ENCODE measurements at places on chromosomes 4 and X.
A peak's percentile ranks its signal among the peaks of the same experiment; 100 is the strongest.

DNA sequence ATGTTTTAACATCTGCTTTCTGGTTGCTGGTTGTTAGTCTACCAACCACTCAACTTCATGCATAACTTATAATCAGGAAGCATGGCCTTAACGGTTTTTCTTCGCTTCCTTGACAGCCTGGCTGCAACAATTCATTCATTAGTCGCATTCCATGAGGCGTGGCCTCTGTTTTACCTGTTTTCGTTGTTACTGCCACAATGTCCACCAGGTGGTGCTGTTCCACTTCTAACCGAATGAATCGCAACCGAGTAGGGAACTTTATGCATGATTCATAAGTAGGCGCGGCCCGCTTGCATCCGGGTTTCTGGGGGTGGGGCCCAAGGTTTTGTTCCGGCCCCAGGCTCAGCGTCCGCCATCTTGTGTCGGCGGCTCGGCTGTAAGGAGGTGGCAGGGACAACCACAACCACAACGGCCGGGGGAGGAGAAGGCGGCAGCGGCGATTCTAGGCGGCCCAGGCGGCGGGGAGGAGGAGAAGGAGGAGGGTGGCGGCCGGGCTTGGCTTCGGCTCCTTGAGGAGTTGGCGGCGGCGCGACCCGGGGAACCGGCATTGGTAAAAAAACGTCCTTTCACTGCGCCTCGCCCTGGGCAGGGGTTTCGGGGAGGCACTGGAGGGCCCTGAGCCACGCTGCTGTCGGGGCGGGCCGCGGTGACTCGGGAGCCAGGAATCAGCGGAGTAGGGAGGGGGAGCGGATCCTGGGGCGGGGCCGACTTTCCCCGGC lies at the start of gene UBA1:
UBA1 (plus strand) TSS at position 355 of the 719 bp plus-strand sequence. CDS start 4,974 bp downstream, outside the sequence.
- DNase-seq, result peak; percentile 96

DNA sequence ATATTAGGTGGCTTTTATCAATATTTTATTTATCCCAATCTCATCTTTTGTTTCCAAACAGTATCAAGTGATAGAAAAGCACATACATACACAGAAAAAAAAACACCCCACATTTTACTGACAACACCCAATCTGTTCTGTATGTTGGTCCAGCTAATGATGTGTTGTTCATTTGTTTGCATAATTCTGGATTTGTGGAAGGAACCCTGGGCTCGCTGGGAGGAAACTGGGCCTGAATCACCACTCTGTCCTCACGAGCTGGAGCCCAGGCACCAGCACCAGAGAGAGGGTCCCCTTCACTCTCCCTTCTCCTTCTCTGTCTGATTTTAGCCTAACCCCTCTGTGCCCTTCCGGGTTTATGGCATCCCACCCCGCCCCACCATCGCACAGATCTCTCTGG lies 79.8 kb downstream of the PSAPL1 start:
- DNase-seq, result no peak

- no peak for DNase-seq
Observed at GRCh38 chr4:112182604-112183003, 37.4 kb downstream of the FAM241A start.

- no peak for DNase-seq
Observed at GRCh38 chr4:87317527-87317926, 5.2 kb downstream of the HSD17B13 start.

DNA sequence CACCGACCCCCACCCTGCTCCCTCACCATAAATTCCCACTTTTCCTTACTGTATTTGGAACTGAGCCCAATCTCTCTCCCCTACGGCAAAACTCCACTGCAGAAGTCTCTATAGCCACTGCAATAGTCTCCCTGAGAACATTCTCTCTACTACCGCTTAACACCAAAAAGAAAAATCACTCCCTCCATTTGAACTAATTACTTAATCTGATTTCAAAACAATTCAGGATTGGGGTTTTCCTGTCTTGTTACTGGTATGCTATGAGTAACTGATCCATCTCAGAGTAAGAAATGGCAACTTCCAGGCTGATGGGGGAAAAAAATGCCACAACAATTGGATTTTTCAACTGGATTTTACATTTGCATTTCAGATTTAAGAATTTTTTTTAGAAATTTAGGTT lies 5.8 kb downstream of the PAPSS1 start:
- DNase-seq, result no peak

DNA sequence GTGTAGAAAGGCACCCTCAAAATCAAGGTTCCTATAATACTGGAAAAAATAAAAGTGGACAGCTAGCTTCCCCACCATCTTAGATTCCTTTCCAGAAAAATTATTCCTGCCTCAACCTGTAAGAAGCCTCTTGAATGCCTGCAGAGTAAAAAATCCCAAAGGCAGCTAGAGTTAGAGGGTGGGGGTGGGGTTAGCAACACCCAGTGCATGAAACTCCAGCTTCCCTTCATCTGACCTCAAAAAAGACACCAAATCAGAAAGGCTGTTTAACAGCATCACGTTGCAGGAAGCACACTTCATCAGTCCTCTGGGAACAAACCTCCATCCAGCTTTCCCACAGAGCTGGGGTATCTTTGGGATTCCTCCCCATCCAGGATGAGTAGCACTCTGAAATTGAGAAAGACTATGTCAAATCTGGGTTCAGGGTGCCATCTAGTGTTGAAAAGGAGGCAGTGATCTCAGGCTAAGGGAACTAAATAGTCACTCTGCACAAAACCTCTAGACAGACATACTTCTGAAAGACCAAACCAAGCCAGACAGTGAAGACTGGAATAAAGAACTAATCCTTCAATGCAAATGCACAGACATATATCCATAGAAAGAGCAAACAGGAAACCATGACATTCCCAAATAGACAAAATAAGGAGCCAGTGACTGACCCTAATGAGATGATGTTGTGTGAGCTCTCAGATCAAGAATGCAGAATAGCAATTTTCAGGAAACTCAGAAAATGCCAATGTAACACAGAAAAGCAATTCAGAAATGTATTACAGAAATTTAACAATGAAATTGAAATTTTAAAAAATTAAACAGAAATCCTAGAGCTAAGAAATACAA lies 97.9 kb downstream of the ARHGEF9 start:
- peak; percentile 15 for DNase-seq

- DNase-seq, result no peak
Observed at GRCh38 chr4:185165605-185166063, 22.6 kb downstream of the SLC25A4 start.
